ENCODE measurements at places on chromosomes 4 and X. TPM values are rescaled to one million over a fixed set of nuclear protein-coding genes. Genes with fewer than 3 reads are reported as not detected.
A peak's percentile ranks its signal among the peaks of the same experiment; 100 is the strongest.

The AMER1 gene
- total RNA-seq = 11.6 TPM

DNA sequence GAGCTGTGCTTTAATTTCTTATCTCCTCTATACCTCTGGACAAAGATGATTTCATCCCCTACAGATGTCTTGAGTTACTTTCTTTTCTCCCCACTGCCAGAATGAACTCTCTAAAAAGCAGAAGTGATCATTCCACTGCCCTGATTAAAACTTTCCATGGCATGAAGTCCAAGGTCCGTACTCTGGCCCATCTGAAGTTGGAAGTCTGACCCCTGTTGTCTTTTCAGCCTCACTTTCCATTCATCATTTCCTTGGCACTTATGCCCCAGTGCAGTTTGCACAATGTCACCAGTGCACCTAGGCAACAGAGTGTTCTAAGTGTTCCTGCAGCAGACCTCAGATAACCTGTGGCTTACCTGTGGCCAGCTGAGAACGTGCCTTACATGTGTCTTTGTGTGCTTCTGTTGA is 242.4 kb downstream of the FRAS1 start:
- DNase-seq = no peak

DNA sequence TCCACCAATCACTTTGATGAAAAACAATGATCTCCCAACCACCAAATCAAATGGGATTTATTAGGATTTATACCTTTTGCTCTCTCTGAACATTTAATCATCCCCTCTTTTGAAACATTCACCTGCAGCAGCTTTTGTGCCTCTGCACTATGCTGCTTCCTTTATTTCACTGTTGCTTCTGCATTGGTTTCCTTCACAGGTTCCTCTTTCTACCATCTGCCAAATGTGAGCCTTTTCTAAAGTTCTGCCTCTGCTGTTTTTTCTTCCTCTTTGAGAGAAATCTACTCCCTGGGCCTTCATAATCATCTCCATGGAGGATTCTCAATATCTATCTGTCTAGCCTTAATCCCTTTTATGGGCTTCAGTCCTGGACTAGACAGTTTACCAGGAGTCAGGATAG is 24.7 kb downstream of the CUL4B start:
- DNase-seq = no peak

DNA sequence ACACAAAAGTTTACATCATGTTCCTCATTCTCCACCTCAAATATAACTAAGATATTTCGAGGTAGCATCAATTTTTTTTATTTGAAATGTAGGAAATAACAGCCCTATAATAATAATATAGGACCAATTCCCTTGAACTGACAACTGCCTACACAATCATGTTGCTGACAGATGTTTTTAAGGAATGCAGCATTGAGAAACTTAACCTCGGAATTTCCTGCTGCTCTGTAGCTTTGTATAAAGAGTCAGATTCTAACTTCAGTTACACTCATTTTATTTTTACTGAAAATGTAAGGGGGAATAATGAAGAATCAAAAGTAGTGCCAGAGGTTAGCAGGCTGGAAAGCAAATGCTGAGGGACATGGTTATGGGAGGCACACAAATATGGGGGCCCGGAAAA is 235.8 kb downstream of the RBMX2 start:
- no peak for DNase-seq

- no peak for DNase-seq
Measured at GRCh38 chrX:39815631-39816030, 282.1 kb downstream of the BCOR start.

DNA sequence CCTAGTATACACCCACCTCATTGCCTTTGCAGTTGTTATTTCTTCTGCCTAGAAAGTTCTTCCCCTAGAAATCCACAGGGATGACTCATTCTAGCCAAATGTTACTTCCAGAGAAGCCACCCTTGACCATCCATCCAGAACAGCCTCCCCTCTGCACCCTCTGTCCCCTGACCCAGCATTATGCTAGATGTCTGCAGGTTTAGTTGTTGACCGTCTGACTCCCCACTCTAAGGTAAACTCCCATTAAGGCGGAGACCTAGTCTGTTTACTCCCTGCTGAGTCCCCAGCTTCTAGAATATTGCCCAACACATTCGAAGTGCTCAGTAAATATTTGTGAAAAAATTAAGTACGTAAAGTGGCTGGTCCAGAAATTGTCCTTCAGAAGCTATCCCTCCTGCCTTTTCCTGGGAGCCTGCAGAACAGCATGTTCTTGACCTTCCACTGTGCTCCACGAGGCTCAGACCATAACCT is 11.0 kb downstream of the SRD5A3 start:
- DNase-seq = no peak

- peak; percentile 45 for DNase-seq
Measured at GRCh38 chrX:53280331-53281320, 758 bp downstream of the IQSEC2 start.

The PGRMC1 gene
- total RNA-seq = 92.4 TPM

The SMIM31 gene
- not detected for total RNA-seq

GRCh38 chrX:10485326-10485725 is 135.1 kb downstream of the MID1 start:
- no peak for DNase-seq

The GASK1B gene
- 119 TPM for total RNA-seq

The FHIP1A gene
- total RNA-seq = 66.0 TPM

The PNMA3 gene
- total RNA-seq = 1.2 TPM

- DNase-seq = no peak
Measured at GRCh38 chrX:41823402-41823801, 99.4 kb downstream of the GPR82 start.

The XAGE1A gene
- not detected for total RNA-seq

The HSFX3 gene
- not detected for total RNA-seq

The TIMM8A gene
- total RNA-seq = 7.9 TPM

- DNase-seq = no peak
Measured at GRCh38 chr4:20456407-20456806, 204.7 kb downstream of the SLIT2 start.

The CSAG2 gene
- not detected for total RNA-seq

- no peak for DNase-seq
Measured at GRCh38 chrX:24574743-24575142, 72.4 kb downstream of the PCYT1B start.

- DNase-seq = no peak
Measured at GRCh38 chrX:12693754-12694153, 97.5 kb upstream of the PRPS2 start.

The TSPAN6 gene
- 28.4 TPM for total RNA-seq

GRCh38 chr4:133581996-133582619 is 433.0 kb downstream of the PCDH10 start:
- DNase-seq = no peak

- no peak for DNase-seq
Measured at GRCh38 chrX:151830911-151831310, 81.8 kb upstream of the MAGEA4 start.

DNA sequence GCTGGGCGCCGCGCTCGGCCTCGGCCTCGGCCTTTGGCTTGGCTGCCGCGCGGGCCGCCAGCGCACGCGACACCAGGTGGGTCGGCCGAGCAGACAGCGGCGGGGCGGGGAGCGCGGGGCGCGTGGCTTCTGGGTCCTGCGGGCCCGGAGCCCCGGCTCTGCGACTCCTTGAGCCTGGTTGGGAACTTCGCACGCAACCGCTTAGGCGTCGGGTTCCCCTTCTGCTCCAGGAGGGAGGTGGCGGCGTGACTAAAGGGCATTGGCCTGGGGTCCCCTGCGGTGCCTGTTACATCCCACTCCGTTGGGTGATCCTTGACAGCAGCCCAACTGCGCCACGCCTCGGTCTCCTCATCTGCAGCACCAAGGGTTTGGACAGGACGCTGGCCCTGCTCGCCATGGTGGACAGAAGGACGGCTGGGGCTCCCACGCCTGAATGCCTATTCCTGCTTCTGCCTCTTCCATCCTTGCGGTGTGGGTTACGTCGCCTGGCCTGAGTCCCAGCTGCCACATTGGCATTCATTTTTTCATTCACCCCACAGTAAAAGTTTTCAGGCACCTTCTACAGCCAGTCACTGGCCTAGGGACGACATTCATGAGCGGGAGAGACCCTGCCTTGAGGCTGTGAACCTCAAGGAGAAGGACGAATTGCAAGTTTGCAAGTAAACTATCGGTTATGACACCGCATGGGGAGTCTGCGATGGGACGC is 631 bp downstream of the EVC start:
- DNase-seq = peak; percentile 52

- no peak for DNase-seq
Measured at GRCh38 chr4:42101446-42101975, 50.9 kb downstream of the BEND4 start.

DNA sequence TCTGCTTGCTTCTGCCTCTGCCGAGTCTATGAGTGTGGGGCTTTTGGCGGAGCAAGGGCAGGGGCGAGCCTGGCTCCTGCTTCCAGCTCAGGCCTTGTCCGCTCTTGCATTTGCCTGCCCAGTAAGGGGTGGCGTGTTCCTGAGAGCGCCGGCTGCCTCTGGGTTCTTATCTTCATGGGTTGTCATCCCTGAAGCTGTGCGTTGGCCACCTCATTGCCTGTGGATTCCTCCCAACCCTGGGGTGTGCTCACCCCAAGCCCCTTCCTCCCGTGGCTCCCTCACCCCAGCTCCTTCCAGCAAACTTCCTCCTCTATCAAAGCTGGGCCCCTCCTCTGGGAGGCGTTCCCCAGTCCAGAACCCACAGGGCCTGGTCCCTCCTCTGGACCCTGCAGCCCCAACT is 17.5 kb downstream of the SH3BP2 start:
- DNase-seq = no peak

DNA sequence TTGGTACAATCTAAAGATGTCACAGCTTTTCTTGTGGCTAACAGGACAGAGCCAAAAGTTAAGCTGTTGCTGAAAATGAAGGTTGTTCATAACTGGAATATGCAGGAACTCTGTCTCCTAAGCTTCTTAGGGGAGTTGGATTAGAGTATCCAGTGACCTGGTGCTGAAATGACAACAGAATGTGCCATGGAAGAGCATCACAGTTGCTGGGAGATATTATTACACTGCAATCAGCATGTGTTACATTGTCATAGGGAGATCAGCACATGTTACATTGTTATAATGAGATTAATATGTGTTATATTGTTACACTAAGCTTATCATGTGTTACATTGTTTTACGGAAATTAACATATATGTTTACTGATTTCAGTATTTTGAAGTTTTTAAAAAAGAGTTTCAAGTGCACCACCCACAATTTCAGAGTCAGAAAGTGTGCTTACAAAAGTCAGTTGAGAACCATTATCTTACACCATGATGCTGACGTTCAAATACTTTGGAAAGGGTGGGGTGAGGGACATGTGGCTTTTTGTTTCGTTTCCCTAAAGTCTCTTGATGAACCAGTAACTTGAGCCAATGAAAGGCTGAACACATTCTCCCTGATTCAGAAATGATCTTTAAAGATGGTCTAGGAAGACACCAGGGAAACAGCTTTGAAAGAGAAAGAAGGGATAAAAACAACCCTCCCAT is 113.4 kb downstream of the DRD5 start:
- DNase-seq = peak; percentile 45

The ATP2B3 gene
- 0.41 TPM for total RNA-seq

DNA sequence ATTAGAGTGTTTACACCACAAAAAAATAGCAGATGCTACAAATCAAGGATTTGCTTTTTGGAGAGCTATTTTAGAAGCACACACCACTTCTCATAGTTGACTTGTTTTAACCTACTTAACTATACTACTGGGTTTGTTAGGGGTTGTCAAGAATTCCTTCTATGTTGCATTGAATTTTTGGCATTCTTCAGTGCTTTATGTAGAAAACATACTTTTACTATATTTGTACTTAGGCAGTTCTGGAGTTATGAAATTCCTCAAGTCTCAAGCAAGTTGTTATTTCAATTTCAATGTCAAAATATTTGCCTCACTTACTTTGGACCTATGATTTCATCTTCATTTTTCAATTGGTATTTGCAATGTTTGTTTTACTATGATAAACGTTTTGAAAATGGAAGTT is 449.6 kb downstream of the GLUD2 start:
- no peak for DNase-seq

GRCh38 chr4:1408418-1408817 is 2.2 kb upstream of the NKX1-1 start:
- no peak for DNase-seq

DNA sequence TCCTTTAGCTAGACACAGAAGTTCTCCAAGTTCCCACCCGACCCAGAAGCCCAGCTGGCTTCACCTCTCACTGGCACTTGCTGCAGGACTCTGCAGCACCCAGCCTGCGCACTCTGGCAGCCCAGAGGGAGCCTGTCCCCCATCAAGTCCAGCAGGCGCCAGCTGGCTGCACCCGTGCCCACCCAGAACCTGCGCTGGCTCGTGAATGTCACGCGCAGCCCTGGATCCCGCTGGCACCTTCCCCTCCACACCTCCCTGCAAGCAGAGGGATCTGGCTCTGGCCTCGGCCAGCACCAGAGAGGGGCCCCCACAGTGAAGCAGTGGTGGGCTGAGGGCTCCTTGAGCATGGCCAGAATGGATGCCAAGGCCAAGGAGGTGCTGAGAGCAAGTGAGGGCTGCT is 187.6 kb upstream of the HAND2 start:
- no peak for DNase-seq

DNA sequence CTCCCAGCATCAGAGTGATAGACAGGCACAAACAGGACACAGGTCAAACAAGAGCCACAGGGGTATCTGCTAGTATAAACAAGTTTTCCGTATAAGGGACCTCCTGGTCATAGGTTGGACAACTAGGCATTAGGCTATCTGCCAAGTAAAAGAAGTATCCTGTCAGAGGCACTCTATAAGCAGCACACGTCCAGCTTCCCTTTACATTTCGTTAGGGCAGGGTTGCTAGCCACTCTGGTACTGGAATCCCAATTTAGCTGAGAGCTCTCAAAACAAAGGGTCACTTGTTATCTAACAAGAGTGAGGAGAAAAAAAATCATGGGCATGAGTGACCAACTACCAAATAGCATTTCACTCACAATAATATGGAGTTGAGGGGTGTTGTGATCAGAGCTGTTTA is 780.7 kb upstream of the DIAPH2 start:
- DNase-seq = no peak

DNA sequence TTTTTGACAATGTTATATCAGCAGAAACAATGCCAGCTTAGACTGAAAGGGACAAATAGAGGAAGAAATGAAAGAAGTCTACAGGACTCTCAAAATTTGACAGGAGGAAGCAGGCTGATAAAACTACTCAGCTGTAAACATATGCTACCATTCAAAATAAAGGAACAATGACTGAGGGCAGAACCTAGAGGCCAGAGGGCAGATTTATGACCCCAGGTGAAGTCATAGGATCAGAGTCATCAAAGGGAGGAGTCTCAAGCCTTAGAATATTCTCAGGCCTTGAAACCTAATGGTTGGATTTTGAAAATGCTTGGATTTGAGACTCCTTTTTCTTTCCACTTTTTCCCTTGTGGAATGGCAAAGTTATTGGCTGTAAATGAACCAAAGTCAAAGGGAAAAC is 17.0 kb upstream of the SYTL5 start:
- DNase-seq = no peak

The SOWAHD gene
- total RNA-seq = 0.31 TPM

- DNase-seq = peak; percentile 78
Measured at GRCh38 chr4:187478292-187479140, 517.1 kb upstream of the ZFP42 start.

DNA sequence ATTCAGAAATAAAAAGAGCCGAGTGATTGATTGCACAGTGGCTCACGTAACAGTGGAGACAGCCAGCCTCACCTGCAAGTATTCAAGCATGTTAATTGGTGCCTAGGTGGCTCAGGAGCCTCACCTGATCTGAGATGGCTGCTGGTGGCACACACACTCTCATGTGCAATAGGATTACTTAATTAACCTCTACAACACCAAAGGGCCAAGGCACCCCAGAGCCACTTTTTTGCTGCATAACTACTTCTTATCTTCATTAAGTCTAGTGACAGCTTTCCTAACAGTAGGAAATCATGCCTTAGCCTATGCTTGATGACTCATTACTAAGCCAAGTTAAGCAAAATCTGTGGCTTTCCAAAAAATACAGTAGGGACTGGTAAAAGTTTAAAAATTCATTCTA is 117.3 kb upstream of the NOCT start:
- no peak for DNase-seq

GRCh38 chrX:53939127-53939526 is 105.1 kb downstream of the PHF8 start:
- no peak for DNase-seq
